AG09309 (cell line): ENCODE measurements at places on chromosomes 6 and 20.

- no peak for DNase-seq
Measured at GRCh38 chr6:24827162-24827561, 28.4 kb upstream of the ARMH2 start.

GRCh38 chr6:158069800-158070195, 88.1 kb downstream of the SYNJ2 start:
- DNase-seq = no peak

DNA sequence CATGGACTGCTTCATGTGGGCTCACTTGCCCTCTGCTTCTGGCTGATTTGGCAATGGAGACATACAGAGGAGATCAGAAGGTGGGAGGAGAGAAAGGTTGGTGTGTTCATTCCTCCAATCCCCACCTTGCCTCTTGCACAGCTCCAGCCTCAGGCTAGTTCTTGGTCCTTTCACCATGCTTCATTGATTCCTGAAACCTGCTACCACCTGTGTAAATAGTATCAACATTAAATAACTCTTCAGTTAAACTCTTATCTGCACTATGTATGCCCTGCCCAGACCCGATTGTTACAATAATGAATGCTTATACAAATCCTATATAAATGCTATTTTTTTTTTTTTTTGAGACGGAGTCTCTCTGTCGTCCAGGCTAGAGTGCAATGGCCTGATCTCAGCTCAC, 174.5 kb downstream of the CD83 start:
- no peak for DNase-seq

DNA sequence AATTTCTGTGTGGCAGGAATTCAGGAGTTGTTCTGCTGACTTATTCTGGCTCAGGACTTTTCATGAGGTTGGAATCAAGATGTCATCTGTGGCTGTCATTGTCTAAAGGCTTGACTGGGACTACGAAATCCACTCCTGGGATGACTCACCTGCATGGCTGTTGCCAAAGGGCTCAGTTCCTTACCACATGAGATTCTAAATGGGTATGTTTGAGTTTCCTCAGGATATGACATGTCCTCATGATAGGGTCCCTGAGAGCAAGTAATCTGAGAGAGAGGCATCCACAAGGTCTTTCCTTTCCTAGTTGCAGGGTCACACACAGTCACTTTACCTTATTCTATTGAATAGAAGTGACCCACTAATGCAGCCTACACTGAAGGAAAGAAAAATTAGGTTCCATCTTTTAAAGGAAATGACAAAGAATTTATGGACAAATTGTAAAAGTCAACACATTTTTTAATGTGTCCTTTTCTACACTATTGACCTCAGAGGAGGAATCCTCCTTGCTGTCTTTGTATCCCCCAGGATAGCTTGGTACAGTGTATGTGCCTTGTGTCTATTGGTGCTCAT, 1025.0 kb upstream of the GJE1 start:
- no peak for DNase-seq

DNA sequence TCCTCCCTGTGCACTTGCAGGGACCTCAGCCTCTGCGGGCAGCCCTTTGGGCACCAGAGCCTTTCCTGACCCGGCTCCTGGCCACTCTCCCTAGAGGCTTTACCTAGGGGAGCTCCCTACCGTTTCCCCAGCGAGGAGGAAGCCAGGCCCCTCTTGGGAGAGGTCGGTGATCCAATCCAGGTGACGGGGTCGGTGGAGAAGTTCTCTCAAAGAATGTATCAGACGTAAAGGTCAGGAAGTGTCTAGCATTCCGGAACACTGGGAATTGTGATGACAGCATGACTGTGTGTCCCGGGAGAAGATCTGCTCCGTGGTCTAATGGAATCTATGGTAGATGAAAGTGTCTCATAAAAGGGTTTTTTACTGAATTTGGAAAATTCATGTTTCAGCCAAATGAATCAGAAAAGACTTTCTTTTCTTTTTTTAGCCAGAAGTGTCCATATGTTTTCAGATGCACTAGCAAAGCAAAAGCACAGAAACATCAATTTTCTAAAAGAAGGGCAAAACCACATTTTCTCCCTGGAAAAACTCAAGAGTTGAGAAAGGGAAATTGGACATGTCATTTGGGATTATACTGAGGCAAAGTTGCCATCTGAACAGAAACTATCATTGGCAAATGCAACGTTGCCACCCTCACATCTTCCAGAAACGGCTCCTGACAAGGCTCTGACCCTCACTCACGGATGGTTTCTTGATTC, 289.4 kb downstream of the THBS2 start:
- DNase-seq = peak; percentile 53

DNA sequence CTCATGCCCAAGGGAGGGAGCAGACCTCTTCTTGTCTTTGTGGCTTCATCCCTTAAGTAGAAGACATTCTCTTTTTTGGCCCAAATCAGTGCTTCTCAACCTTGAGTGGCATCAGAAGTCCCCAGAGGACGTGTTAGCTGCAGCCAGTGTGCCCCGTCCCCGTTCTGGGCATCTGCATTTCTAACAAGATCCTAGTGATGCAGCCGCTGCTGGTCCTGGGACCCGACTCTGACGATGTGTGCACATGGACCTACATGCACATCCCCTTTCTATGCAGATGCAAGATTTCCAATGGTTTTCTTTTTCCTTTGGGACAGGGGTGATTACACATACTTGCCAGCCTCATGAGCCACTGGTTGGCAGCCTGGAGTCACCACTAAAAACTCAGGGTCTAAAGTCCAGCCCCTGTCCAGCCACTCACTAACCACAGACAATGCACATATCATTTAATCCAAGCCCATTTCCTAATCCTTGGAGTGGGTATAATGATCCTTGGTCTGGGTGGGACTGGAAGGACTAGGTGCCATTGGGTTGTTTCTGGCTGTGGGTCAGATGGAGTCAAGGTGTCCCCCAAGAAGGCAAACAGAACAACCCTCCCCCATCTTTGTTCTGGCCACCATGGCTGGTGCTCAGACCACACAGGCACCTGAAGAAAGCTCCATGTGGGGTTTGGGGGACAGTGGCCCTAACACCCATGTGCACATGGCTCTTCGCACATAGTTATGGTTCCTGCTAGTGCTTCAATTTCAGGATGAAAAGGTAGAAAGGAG, 6.4 kb downstream of the ACSS1 start:
- no peak for DNase-seq

- DNase-seq = no peak
Measured at GRCh38 chr6:113121571-113121970, 735.6 kb upstream of the MARCKS start.

GRCh38 chr6:118313208-118313607, 234.9 kb upstream of the PLN start:
- no peak for DNase-seq

- DNase-seq = no peak
Measured at GRCh38 chr20:40992349-40993113, 36.1 kb upstream of the TOP1 start.

GRCh38 chr6:151497905-151498304, 4.1 kb downstream of the CCDC170 start:
- DNase-seq = no peak

DNA sequence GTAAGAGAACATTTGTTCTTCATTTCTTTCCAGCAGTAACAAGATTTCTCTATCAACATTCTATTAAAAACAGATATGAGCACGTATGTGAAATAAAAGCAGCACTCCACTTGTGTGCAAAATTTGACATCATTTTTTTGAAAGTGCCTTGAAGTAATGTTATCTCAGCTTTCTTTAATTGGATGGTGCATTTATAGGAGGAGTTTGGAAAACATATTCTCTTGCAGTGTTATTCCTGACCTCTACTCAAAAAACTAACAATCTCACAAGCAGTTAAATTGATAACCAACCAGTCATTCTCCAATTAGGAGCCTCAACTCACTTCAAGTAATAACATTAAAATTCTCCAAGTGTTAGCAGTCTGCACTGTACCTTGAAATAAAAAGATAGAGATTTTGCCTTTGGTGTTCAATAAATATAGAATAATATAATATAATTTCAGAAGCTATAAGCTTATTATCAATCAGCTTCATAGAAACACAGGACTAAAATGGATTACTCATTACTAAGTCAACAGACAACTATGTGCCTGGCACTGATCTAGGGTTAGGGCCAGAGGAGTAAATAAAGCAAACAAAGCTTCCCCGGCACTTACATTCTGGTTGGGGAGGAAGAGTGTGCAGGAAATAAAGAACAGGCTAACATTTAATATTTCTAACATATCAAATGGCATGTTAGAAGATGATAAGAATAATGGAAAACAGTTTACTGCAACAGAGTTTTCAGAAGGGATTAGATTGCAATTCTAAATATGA, 149.0 kb upstream of the SGK1 start:
- DNase-seq = no peak

DNA sequence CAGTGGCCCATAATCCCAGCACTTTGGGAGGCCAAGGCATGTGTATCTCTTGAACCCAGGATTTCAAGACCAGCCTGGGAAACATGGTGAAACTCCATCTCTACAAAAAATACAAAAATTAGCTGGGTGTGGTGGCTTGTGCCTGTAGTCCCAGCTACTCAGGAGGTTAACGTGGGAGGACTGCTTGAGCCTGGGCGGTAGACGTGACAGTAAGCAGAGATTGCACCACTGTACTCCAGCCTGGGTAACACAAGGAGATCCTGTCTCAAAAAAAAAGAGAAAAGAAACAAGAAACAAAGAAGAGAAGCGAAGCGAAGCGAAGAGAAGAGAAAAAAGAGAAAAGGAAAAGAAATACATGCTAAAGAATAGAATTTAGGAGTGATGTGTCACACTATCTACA, 69.2 kb downstream of the NUDT3 start:
- no peak for DNase-seq

GRCh38 chr6:15148356-15148946, 97.4 kb upstream of the JARID2 start:
- peak; percentile 43 for DNase-seq

DNA sequence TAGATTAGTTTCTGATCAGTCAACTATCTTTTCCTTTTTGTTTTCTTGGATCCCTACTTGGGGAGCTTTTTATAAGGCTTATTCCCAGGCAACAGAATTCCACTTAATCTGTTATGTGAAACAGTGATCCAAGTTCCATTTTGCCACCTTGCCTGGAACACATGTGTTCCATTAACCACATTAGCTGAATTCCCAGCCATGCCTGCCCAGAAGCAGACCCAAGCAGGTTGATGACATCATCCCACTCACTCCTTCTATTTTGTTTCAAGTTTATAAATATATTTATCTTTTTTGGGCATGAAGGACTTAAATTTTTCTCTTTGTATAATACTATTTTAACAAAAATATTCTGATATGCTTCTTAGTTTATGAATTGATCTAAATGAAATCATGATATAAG, 587.4 kb downstream of the GRIK2 start:
- no peak for DNase-seq

DNA sequence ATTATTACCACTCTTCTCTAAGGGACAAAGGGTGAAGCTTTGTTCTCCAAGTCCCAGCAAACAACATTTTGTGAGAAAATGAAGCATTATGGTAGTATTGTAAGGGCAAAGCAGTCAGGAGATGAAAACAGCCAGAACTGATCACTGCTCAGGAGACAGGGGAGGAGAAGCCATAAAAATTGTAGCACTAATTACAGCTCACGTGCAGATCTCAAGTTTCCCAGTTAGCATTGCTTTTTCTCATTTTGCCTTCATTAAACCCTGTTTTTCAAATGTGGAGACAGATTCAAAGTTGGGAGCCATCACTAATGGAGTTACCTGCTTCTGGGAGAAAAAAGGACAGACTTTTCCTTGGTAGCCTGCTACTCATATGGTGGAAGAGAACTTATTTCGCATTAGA, 210.9 kb upstream of the PDE10A start:
- no peak for DNase-seq

GRCh38 chr6:146984251-146984924, 219.8 kb upstream of the STXBP5 start:
- no peak for DNase-seq

- DNase-seq = no peak
Measured at GRCh38 chr6:158939255-158940159, 60.5 kb downstream of the RSPH3 start.

DNA sequence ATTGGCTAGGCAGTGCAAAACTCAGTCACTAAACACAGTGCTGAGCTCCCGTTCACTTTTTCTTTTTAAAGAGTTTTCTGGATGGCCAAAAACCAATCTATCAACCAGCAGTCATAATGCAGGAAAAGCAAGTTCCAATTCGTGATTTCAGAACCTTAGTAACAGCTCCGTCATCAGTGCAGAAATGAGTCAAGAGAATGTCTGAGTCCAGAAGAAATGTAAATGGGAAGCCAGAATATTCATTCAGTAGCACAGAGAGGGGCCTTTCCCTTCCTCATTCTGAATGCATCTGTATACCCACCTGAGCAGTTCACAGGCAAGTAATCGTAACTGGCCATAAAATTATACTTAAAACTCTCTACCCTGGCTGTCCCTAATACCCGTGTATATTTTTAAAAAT, 20.4 kb downstream of the HUS1B start:
- no peak for DNase-seq

DNA sequence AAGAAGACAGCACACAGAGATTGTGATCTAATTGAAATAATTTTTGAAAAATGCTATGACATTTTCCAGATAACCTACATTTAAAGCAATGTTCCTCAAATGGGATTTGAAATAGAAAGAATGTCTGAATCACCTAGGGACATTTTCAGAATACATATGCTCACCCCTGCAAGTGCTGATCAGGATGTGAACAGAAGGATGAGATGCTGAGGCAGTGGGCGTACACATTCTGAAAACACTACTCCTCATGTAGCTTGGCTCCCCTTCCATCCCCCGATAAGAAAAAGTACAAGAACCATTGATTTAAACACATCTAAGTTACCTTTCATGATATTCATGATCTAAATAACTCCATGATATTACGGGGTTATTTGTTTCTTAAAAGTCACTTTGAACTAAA, 29.9 kb upstream of the HINT3 start:
- DNase-seq = no peak

- DNase-seq = no peak
Measured at GRCh38 chr20:52943185-52943841, 28.8 kb upstream of the TSHZ2 start.

DNA sequence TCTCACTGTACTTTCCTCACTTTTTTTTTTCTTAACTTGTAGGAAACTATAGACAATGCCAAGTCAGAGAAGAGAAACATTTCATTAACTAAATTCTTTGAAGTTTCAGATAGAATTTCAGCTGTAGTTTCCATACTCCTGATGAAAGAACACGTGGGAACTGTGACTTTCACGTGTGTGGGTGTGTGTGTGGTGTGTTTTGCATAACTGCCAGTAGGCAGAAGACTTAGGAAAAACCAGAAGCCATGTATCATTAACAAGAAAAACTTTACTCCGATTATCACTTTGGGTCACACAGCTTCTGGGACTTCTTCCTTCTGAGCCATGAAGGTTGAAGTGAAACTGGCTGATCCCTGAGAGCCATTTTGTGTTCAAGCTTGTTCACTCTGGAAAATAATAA, 483.3 kb downstream of the TFAP2B start:
- DNase-seq = no peak
